ENCODE measurements at places on chromosomes 4 and X. TPM values are rescaled to one million over a fixed set of nuclear protein-coding genes. Genes with fewer than 3 reads are reported as not detected.

PRR27 gene
- 0.11 TPM for polyA plus RNA-seq

- no peak for DNase-seq
Observed at GRCh38 chr4:153119626-153120025, 84.6 kb upstream of the TRIM2 start.

- no peak for DNase-seq
Observed at GRCh38 chr4:9970399-9971011, 50.8 kb downstream of the SLC2A9 start.

DNA sequence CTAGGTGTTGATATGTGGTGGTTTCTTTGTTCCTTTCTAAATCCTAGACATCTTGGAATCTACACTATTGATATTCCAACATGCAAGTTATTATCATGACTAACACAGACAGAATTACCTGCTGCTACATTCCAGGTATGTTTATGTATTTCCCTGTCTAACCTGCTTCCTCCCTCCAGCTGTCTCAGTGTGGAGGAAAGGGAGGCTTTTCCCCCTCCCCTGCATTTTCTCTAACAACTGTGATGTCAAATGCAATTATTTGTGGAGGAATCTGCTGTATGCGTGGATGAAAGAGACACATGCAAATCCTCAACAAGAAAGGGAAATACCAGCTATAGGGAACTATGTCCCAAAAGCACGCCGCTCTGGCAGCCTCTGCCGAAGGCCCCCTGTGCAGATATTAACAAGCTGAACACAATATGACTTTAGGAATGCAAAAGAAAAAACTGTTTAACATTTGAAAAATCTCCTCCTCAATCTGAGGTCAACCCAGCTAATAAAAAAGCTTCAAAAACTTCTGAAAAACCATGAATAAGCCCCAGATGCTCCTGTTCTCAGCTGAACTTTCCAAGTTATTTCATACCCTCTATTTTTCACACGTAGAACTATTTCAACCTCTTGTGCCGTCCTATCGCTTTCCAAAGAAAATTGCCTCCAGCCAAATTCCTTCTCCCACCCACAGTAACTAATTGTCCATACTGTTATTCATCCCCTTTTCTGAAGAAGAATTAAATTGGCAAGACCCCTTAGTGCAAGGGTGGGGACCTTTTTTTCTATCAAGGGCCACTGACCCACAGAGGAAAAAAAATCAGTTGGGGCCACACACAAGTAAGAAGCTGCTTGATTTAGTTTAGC lies 225.1 kb upstream of the GPC4 start:
- no peak for DNase-seq

GRCh38 chr4:88063634-88064296 lies 56.3 kb downstream of the PKD2 start:
- no peak for DNase-seq

DNA sequence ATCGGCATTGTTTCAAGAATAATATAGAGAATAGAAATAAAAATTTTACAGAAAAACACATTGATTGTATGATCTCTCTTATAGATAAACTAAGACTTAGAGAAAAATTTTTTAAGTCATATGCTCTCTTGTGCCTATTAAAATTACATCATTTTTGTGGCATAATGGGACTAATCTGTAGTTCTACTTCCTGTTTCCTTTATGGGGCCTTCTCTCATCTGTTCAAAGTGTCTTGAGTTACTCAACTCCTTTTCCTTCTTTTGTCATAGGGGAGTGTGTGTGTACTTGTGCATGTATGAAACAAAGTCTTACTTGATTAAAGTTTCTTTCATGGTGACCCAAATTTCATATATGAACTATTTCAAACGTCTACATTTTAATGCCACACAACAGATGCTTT lies 1448.9 kb upstream of the TENM3 start:
- DNase-seq: no peak

All from right lung (tissue), 10 donors.